ENCODE measurements at places on chromosomes 5 and 9. TPM values are rescaled to one million over a fixed set of nuclear protein-coding genes. Genes with fewer than 3 reads are reported as not detected.
A peak's percentile ranks its signal among the peaks of the same experiment; 100 is the strongest.

The PCDHGA10 gene
- 7.7 TPM for total RNA-seq

The SLCO6A1 gene
- total RNA-seq: not detected

The PLPP7 gene
- total RNA-seq: 11.1 TPM

The CKMT2 gene
- total RNA-seq: 42.9 TPM

The EQTN gene
- total RNA-seq: not detected

- H3K36me3 ChIP-seq: no peaks in the 10 kb centered on the region
- no peak overlapping the region for H3K27ac ChIP-seq
- no peaks in the 10 kb centered on the region for H3K4me1 ChIP-seq
- no peak for DNase-seq
These were observed 43.4 kb downstream of the EPB41L4B start for GRCh38 chr9:109277451-109277850.

DNA sequence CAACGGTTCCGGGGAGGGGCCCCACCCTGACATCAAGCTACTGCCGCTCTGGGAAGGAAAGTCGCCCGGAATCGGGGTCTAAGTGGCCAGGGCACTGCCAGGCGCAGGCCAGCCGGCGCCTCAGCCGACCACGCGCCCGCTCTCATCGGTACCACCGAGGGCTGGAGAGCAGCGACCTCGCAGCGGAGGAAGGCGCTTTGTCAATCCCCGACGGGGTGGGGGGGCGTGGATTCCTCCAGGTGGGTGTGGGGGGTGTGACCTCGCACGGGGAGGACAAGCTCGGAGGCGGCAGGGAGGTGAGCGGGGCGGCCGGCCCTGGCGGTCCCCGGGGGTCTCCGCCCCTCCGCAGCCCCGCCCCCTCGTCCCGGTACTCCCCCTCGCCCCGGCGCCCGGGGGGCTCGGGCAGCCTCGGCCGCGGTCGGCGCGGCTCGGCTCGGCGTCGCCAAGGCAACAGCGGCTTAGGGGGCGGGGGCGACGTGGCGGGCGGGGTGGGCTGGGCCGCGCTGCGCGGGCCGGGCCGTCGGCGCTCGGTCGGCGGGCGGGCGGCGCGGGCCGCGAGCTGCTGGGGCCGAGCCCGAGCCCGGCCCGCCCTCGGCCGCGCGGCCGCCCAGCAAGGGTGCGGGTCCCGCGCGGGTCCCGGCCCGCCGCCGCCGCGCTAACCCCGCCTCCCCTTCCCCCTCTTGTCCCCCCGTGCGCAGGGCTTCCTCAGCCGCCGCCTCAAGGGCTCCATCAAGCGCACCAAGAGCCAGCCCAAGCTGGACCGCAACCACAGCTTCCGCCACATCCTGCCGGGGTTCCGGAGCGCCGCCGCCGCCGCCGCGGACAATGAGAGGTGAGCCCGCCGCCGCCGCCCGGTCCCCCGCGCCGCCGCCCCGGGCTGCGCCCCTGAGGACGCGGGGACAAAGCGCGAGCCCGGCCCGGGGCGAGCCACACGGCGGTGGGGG lies 47.5 kb downstream of the DAB2IP start:
- H3K4me3 ChIP-seq: peak overlapping the region; percentile 19
- peak overlapping the region; percentile 40 for H3K27ac ChIP-seq
- no peaks in the 10 kb centered on the region for H3K27me3 ChIP-seq
- peaks cover 11% of the 10 kb centered on the region for H3K4me1 ChIP-seq

DNA sequence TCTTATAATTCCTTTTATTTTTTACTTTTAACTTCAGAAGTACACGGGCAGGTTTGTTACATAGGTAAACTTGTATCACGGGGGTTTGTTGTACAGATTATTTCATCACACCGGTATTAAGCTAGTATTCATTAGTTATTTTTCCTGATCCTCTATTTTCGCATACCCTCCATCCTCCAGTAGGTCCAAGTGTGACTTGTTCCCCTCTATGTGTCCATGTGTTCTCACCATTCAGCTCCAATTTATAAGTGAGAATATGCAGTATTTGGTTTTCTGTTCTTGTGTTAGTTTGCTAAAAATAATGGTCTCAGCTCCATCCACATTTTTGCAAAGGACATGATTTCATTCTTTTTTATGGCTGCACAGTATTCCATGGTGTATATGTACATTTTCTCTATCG lies 43.1 kb upstream of the IFNE start:
- no peaks in the 10 kb centered on the region for H3K27me3 ChIP-seq
- DNase-seq: no peak
- no peak overlapping the region for H3K4me3 ChIP-seq
- no peak overlapping the region for H3K27ac ChIP-seq

GRCh38 chr5:36277521-36278176 lies 24.1 kb downstream of the RANBP3L start:
- H3K36me3 ChIP-seq: no peaks in the 10 kb centered on the region
- no peak for DNase-seq
- no peaks in the 10 kb centered on the region for H3K4me1 ChIP-seq
- H3K27me3 ChIP-seq: no peaks in the 10 kb centered on the region
- no peak overlapping the region for H3K4me3 ChIP-seq

GRCh38 chr9:14752871-14753270 lies 30.3 kb upstream of the CER1 start:
- DNase-seq: no peak
- no peak overlapping the region for H3K27ac ChIP-seq
- peaks cover 5% of the 10 kb centered on the region for H3K4me1 ChIP-seq
- no peaks in the 10 kb centered on the region for H3K36me3 ChIP-seq

- peaks cover 43% of the 10 kb centered on the region for H3K36me3 ChIP-seq
- no peaks in the 10 kb centered on the region for H3K27me3 ChIP-seq
- H3K4me3 ChIP-seq: no peak overlapping the region
- H3K4me1 ChIP-seq: no peaks in the 10 kb centered on the region
- no peak for DNase-seq
These were observed 18.5 kb downstream of the DDX31 start for GRCh38 chr9:132651259-132651658.

DNA sequence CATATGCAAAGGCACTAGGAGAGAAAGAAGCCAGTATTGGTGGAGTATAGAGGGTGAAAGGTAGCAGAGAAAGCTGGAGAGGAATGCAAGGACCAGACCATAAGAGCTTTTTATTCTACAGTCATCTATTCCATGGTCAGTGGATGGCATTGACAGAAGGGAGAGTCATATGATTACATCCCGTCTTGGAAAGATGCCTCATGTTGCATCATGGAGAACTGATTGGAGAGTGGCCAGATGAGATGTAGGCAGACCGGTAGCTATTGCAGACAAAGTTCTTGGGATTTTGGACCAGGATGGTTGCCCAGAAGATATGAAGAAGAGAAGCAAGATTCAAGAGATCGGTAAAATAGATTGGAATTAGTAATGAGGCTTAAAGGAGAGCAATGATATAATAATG lies 260.7 kb downstream of the CHSY3 start:
- no peaks in the 10 kb centered on the region for H3K27me3 ChIP-seq
- no peaks in the 10 kb centered on the region for H3K36me3 ChIP-seq
- no peaks in the 10 kb centered on the region for H3K4me1 ChIP-seq
- H3K4me3 ChIP-seq: no peak overlapping the region

DNA sequence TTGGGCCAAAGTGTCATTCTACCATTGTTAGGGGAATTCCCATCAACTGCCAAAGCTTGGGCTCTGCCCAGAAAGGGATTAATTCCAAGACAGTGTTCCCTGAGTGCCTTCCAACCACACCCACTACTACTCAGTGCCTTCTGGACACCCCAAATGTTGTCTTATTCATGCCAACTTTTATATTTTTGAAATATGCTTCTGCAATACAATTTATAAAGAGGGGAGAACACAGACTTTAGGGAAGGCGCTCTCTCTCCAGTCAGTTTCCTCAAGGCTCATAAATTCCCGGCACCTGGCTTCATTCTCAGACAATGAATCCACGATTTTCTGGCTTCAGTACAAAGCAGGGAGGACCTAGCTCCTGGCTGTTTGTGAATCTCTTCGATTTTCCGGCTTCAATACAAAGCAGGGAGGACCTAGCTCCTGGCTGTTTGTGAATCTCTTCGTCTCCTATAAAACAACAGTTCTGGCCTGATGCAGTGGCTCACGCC lies 120.1 kb upstream of the MYO10 start:
- DNase-seq: no peak
- no peaks in the 10 kb centered on the region for H3K27me3 ChIP-seq
- H3K27ac ChIP-seq: no peak overlapping the region
- H3K4me3 ChIP-seq: no peak overlapping the region
- no peaks in the 10 kb centered on the region for H3K36me3 ChIP-seq

- H3K4me3 ChIP-seq: no peak overlapping the region
- no peak overlapping the region for H3K27ac ChIP-seq
- DNase-seq: no peak
- no peaks in the 10 kb centered on the region for H3K36me3 ChIP-seq
- peaks cover 24% of the 10 kb centered on the region for H3K27me3 ChIP-seq
These were observed 284.2 kb downstream of the NSG2 start for GRCh38 chr5:174329738-174330137.

DNA sequence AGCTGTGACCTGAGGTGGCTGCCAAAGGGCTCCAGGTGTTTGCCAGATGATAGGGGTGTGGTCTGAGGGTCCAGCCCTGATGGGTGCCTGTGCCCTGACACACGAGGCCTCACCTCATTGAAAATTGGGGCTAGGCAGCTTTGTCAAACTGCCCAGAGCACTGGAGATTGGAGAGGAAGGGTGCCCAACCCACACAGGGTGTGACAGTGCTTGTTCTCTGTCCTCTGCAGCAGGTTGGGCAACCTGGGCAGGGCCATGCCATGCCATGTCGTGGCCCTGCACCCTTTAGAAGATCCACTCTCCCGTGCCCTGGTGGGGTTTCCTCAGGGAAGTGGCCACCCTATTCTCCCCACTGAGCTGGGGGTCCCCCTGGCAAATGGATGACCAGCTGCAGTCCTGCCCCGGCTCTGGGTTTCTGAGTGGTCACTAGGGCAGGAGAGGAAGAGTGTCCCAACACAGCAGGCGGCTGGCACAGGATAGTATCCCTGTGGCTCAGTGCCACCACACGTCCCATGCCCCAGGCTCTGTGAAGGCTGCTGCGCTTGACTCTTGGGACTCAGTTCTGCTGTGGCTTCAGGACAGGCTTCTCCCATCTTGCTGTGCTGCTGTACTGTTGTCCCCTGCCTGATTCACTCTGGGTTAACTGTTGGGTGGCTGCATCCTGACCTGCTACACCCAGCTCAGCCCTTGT lies 100.8 kb upstream of the PITX1 start:
- no peaks in the 10 kb centered on the region for H3K27me3 ChIP-seq
- no peak overlapping the region for H3K4me3 ChIP-seq
- H3K4me1 ChIP-seq: no peaks in the 10 kb centered on the region
- H3K36me3 ChIP-seq: no peaks in the 10 kb centered on the region
- no peak for DNase-seq
